ENCODE measurements at places on chromosomes 5 and 9.

- DNase-seq = no peak
Observed at GRCh38 chr5:175443514-175444059, 395 bp downstream of the DRD1 start.

- no peak for DNase-seq
Observed at GRCh38 chr5:22970491-22970890, 117.3 kb upstream of the CDH12 start.

- DNase-seq = no peak
Observed at GRCh38 chr9:6382681-6383080, 30.3 kb upstream of the UHRF2 start.

DNA sequence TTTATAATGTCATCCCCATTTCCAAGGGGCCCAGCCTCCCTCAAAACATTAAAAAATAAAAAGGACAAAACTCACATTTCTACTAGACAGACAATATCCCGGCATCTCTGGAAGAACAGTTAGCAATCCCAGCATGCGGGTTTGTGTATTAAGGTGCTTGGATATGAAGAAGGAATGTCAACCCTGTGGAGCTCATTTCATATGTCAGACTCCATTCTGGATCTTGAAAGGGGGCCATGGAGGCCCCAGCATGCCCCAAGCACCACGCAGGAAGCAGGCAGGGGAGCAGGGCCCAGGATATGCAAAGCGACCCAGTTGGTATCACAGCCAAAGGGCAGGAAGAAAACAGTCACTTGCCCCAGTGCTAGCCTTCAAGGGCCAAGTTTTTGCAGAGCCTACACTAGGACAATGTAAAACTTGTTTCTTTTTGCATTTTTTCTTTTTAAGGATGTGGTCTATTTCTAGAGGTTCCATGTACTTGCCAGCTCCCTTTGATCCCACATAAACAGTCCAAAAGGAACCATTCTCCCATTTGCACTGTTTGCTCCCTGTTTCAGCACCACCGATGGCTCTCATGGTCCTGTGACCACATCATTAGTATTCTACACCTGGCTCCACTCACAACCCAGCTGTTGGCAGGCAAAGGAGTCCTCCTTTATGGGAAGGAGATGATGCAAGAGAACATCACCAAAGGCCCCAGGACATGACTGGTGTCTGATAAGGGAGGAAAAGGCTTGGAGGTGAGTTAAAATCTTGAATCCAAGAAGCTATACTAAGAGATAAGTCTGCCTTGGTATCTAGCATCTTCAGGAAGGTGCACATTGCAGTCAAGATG is 58.3 kb downstream of the FGF1 start:
- no peak for DNase-seq
